ENCODE measurements at places on chromosomes 1 and 21.

- no peak for DNase-seq
These were observed 12.4 kb upstream of the SHISA4 start for GRCh38 chr1:201876148-201876818.

GRCh38 chr1:225875044-225875815, 7.0 kb downstream of the TMEM63A start:
- DNase-seq: no peak

GRCh38 chr1:85229574-85230097, 28.8 kb upstream of the SYDE2 start:
- no peak for DNase-seq

- DNase-seq: no peak
These were observed 1126.6 kb downstream of the BRINP3 start for GRCh38 chr1:189350983-189351616.

GRCh38 chr1:191624044-191624443, 534.2 kb upstream of the RGS18 start:
- no peak for DNase-seq

DNA sequence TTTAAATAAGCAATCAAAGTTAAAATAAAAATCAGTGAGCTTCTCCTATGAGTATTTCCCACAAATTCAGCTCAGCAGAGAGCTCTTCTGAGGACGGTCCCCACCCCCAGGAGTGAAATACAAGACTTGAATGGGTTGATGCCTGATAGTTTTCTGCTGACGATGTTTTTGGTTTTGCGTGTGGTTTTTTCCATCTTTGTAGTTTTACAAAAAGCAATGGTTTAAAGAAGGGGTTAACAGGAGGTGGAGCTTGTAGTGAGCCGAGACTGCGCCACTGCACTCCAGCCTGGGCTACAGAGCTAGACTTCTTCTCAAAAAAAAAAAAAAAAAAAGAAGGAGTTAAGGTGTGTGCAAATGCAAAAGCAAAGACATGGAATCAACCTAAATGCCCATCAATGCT, 171.7 kb upstream of the COA6 start:
- DNase-seq: no peak

- DNase-seq: peak; percentile 49
These were observed at the start of gene IFNAR2 for GRCh38 chr21:33229784-33230544. Gene IFNAR2, plus strand, starts transcription at chr21:33229938. Its CDS starts 11,985 bp downstream, at chr21:33241923.

DNA sequence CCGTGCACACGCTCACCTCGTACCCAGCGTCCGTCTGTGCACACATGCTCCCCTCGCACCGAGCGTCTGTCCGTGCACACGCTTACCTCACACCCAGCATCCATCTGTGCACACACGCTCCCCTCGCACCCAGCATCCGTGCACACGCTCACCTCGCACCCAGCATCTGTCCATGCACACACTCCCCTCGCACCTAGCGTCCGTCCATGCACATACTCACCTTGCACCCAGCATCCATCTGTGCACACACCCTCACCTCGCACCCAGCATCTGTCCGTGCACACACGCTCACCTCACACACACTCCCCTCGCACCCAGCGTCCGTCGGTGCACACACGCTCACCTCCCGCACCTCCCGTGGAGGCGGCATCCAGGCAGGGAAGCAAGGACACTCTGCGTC, 24.4 kb upstream of the COL18A1 start:
- no peak for DNase-seq

Measured in activated CD8-positive, alpha-beta memory T cell treated with anti-CD3 and anti-CD28 coated beads for 48 hours (primary cell).